ENCODE measurements at places on chromosomes 2 and 18. TPM values are rescaled to one million over a fixed set of nuclear protein-coding genes. Genes with fewer than 3 reads are reported as not detected.

The FOXI3 gene
- total RNA-seq: not detected

The LOXHD1 gene
- total RNA-seq: not detected

The GPR155 gene
- 1.4 TPM for total RNA-seq

The CFAP65 gene
- not detected for total RNA-seq

The TEKT4 gene
- not detected for total RNA-seq

The UBXN4 gene
- total RNA-seq: 68.3 TPM

The ST6GAL2 gene
- total RNA-seq: 0.57 TPM

The TMEM169 gene
- 0.48 TPM for total RNA-seq

The AP1S3 gene
- 2.9 TPM for total RNA-seq

The DLX1 gene
- 0.29 TPM for total RNA-seq

The TACR1 gene
- not detected for total RNA-seq

The FARP2 gene
- total RNA-seq: 60.7 TPM

The SCN3A gene
- not detected for total RNA-seq

The LGALSL gene
- total RNA-seq: 5.9 TPM

The OR6B3 gene
- not detected for total RNA-seq

The TTC27 gene
- total RNA-seq: 18.6 TPM

The CNDP1 gene
- total RNA-seq: not detected

The YES1 gene
- 270 TPM for total RNA-seq

The IL36G gene
- not detected for total RNA-seq

The STAM2 gene
- total RNA-seq: 33.3 TPM

The COX5B gene
- 203 TPM for total RNA-seq

The BUB1 gene
- 45.4 TPM for total RNA-seq

The FZD7 gene
- total RNA-seq: 0.29 TPM

The GAD1 gene
- total RNA-seq: not detected

The VWC2L gene
- total RNA-seq: not detected

The HOXD13 gene
- total RNA-seq: not detected

The LRATD1 gene
- 6.2 TPM for total RNA-seq

The GEN1 gene
- 10.8 TPM for total RNA-seq

The SLC40A1 gene
- 44.4 TPM for total RNA-seq

The CERKL gene
- total RNA-seq: not detected

The FAM124B gene
- 177 TPM for total RNA-seq

The RAB3GAP1 gene
- total RNA-seq: 65.5 TPM

The PTH2R gene
- total RNA-seq: not detected

The FAM237A gene
- not detected for total RNA-seq

The SULT1C2 gene
- total RNA-seq: not detected

The FAP gene
- 4.5 TPM for total RNA-seq

The ANKRD30BL gene
- total RNA-seq: not detected

The CNTNAP5 gene
- total RNA-seq: not detected

The REG3A gene
- total RNA-seq: not detected

All from vein endothelial cell (primary cell).